ENCODE measurements at places on chromosomes 3 and 15.

DNA sequence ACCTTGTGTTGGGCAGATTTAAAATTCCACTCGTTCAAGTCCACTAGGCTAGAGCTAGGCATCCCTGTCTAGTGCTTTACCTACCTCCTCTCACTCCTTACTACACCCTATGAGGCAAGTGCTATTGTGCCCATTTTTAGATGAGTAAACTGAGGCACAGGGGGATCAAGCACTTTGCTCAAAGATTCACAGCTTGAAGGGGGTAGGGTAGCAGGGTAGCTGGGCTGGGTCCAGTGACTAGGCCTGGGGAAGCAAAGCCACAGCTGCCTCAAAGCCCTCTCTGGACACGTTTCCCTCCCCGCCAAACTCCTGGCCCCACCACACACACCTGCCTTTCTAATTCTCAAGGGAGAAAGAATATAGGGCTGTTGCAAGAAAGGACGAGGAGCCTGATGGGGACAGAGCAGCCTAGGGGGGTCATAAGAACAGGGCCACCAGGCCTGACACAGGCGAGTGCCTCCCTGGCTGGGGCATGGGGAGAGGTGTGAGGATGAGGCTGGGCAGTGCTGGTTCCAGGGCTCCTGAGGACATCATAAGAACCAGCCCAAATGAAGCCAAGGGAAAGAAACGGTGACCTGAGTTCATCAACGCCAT lies 34.8 kb upstream of the SFMBT1 start:
- no peak for ATAC-seq

DNA sequence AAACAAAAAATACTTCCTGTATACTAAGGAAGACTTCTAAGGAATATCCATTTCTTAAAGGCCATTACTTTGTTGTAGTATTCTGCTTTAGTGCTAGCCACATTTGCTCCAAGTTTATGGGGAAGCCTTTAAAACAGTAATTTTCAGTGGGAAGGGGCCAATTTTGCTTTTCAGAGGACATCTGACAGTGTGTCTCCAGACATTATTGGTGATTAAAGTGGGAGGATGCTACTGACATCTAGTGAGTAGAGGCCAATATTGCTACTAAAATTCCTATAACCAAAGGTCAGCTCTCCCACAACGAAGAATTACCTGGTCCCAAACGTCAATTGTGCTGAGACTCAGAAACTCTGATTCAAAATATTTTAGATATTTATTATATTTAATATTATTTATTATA lies 24.8 kb downstream of the SLC28A2 start:
- no peak for ATAC-seq

DNA sequence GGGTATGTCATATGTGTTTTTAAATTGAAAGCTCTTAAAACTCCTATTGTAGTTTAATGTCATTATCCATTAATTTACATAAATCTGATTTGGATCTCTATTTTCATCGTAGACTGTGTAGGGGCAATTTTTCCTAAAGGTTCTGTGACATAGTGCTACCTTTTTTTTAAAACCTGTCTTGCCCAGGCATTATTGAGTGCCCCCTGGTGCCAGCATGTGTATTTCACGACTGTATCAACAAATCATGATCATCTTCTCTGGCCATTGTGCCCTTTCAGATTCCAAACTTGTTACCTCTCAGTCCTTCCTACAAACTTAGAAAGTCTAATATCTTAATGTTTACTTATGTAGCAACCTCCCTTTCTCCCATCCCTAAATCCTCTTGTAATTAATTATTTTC lies 97.2 kb upstream of the FLNB start:
- ATAC-seq, result no peak

- no peak for ATAC-seq
Observed at GRCh38 chr3:141905129-141905528, 28.7 kb downstream of the ATP1B3 start.
